ENCODE measurements at places on chromosomes 4 and X.
A peak's percentile ranks its signal among the peaks of the same experiment; 100 is the strongest.

DNA sequence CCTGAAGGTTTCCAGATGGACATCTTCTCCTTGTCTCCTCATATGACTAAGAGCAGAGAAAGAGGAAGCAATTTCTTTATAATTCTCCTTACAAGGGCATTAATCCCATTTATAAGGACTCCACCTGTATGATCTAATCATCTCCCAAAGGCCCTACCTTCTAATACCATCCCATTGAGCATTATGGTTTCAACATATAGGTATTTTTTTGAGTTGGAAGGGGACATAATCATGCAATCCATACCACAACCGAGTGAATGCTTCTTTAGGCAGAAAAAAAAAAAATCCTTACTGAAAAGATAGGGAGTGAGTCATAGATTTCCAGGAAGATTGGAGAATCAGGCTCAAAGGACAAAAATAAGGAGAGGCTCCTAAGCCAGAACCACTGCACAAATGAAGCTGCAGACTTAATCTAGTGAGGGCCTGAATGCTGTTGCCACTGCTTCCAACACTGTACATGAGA lies 312.5 kb upstream of the HS3ST1 start:
- DNase-seq = peak; percentile 78

DNA sequence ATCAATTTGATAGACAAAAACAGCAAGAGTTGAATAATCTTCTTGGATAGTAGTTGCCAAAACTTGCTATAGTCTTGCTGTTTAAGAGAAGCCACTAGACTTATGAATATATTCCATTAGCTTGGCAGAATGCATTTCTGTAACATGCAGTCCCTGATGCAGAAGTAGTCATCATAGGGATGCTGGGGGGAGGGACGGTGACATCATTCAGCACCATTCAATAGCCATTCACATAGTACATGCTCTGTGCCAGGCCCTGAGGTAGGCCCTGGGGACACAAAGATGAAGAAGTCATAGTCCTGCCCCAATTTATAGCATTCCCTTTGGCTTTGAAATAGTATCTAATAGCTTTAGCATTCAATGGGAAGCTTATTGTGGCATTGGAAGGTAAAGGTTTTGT lies 185.5 kb upstream of the AFF2 start:
- DNase-seq = no peak

GRCh38 chrX:69630147-69630546 lies 14.2 kb downstream of the EDA start:
- no peak for DNase-seq

- no peak for DNase-seq
These were observed 44.0 kb downstream of the KLHL5 start for GRCh38 chr4:39106011-39106410.

GRCh38 chr4:177759729-177760128 lies 317.5 kb upstream of the AGA start:
- DNase-seq = no peak

DNA sequence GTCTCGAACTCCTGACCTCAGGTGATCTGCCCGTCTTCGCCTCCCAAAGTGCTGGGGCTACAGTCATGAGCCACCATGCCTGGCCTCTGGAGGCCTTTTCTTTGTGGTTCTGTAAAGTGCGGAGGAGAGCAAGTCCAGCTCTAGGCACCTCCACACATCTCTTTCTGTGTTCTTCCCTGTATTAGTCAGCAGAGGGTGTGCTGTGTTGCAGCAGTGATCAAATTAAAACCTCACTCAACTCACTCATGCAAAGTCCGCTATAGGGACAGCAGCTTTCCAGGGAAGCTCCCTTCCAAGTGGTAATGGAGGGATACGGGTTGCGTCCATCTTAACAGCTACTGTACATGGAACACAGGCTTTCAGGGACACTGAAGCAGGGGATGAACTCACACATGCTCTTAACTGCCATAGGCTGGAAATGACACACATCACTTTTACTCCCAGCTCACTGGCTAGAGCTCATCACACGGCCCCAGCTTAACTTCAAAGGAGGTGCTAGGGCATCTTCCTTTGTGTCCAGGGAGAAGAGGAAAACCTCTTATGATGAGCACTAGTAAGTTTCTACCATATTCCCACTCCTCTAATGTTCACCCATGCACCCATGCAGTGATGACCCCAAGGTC lies 36.0 kb upstream of the CCNG2 start:
- no peak for DNase-seq

DNA sequence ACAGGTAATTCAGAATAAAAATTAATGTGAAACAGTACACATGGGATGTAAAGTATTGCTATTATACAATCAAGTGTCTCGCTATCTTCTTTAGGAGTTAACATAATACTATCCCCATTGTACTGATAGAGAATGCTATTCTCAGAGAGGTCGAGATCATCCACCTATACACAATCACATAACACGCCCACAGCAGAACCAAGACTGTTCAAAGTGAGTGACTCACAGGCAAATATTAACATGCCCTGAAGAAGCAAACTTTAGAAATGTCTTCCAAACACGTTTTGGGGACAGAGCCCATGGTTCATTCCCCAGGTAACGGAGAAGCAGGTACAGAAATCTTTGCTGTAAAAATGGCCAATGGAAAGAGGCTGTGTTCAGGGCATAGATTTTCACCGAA lies 50.1 kb upstream of the PHKA2 start:
- no peak for DNase-seq

DNA sequence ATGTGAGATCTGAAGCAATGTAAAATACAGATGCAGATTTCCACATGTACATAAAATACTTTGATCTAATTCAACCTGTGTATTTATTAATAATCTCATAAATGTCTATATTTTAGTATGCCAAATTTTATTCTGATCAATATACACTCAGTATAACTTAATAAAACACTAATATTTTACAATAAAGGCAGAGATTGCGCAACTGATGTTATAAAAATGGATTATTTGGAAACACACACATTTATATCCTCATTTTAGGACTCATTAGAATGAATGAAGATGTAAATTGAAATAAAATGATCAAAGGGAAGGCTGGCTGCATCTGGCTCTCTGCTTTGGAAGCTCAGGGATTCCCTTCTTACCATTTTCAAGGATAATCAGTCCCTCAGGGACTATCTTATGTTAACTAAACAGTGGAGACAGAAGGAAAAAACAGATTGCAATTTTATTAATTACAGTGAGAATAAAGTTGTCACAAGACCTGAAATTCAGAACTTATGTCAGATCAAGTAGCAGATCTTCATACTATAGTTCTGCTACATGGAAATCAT lies 900.9 kb upstream of the EPHA5 start:
- DNase-seq = no peak

GRCh38 chr4:138953961-138954371 lies 61.6 kb upstream of the NOCT start:
- peak; percentile 80 for DNase-seq

DNA sequence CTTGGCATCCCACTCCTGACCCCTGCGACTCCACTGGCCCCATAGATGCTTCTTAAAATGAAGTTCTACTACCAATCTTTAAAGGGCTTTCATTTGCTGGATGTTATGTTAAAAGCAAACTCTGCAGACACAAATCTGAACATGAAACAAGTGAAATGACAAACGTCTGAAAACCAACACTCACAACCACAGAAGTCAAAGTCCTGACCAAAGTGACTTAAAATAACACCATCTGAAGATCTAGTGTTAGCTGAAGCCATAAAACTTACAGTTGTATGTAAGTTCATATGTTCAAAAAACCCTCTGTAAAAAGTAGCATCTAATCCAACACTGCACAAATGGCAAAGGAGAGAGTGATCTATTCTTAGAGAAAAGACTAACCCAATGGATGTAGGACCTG lies 178.7 kb downstream of the SH3KBP1 start:
- DNase-seq = no peak

DNA sequence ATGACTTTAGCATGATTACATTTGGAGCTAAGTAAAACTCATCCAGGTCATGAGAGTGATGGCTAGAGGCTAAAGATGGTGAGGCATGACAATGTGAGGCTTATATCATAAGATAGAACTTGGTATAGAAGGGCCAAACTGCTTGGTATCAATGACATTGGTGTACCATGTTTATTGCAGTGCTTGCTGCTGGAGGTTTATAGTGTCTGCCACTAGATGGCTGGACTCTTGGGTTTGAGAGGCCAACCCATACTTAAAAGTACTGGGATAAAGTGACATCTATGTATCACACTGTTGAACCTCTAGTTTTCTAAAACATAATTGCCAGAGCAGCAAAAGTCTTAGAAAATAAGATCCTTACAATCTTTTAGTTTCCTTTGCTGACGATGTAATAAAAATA lies 83.0 kb upstream of the TACR3 start:
- DNase-seq = no peak

DNA sequence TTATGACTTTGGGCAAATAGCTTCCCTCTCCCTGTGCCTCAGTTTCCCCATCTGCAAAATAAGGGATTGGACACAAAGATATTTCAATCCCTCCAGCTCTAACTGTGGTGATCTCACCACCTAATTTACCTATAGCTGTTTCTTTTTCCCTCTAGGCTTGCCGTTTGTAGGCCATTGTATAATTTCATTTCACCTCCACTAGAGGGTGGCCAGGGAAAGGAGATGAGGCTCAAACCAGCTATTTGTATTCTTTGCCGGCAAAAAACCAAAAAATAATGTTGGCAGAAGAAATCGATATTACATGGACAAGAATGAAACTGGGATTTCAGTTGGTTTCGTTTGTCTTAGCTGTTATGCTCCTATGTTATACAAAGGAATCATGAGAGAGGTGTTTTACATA lies 36.1 kb upstream of the DOCK11 start:
- peak; percentile 44 for DNase-seq

GRCh38 chr4:112318239-112319142 lies 21.3 kb downstream of the ALPK1 start:
- no peak for DNase-seq

- DNase-seq = peak; percentile 33
These were observed 141.3 kb downstream of the PALLD start for GRCh38 chr4:168637872-168638756.

GRCh38 chr4:18630218-18631110 lies 608.9 kb upstream of the LCORL start:
- no peak for DNase-seq

- no peak for DNase-seq
These were observed 315.8 kb downstream of the RAB28 start for GRCh38 chr4:13168326-13168725.

GRCh38 chrX:41799661-41800060 lies 75.7 kb downstream of the GPR82 start:
- DNase-seq = no peak

DNA sequence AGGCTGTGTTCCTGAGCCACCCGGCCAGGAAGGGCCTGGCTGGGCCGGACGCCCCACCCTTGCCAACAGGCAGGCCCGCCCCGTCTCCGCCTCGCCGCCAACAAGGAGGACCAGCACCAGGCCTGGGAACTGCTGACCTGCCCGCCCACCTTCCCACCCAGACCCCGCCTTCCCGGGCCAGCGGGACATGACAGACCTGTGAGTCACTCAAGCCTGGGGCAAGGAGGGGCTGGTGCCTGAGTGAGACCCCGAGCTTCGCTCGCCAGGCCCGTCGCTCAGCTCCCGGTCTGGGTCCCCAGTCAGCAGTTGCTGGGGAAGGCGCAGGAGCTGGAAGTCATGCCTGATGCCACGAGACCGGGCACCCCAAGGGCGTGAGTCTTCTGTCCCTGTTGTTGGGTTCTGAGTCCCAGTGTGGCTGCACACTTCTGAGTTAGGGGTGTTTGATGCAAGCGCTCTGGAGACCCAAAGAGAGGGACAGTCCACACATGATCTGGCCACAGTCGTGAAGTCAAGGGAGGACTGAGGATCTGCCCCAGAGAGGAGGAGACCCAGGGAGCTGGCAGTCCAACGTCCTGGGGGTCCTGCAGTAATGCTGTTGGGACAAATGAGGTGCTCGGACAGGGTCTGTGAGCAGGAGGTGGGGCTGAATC lies at the start of gene DNASE1L1:
TSS of gene DNASE1L1 (minus strand) at position 33 of the 650 bp plus-strand sequence. CDS start 3,686 bp downstream, outside the sequence.
- peak; percentile 91 for DNase-seq

- DNase-seq = peak; percentile 3
These were observed 19.9 kb upstream of the TRIM61 start for GRCh38 chr4:164997324-164997723.

DNA sequence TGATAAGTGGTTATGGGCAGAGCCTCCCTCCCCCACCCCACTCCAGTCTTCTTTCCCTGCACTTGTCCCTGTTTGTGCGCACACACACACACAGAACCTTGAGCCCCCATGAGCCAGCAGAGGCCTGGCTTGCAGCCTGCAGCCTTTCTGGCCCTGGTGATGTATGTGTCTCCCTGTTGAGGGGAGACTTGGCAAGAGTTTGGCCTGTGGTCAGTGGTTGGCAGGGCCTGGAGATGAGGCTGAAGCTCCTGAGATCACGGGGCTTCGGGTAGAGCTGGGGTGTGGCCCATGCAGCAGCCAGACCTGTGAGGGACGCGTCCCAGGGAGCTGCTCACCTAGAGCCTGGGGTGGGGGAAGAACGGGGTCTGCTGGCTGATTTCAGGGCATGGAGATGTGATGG lies 2.3 kb downstream of the GPR173 start:
- DNase-seq = no peak

DNA sequence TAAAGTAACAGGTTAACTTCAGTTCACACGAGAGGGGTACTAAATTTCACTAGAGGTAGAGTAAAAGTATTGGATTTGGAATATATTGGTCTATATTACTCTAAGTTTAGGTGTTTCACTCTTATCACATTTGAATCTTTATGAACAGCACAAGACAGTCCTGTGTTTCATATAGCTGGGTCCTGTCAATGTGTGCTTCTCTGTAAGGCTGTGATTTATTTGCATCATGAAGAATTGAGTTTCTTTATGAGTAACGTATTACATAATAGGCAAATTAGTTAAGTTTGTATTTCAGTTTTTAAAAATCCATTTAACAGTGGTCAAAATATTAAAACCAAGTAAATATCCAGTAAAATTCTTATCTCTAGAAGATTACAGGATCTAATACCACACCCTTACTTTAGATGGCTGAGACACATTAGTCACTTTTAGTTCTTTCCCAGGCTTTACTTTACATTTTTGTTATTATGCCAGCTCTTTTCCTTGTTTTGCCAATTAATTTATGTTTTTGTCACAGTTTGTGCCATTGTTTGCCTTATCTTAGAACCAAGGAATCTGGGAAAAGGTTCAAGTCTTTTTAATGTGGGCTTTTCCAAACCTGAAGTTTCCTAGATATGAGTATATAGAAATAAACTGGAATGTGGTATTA lies 32.1 kb downstream of the NUDT6 start:
- DNase-seq = no peak

DNA sequence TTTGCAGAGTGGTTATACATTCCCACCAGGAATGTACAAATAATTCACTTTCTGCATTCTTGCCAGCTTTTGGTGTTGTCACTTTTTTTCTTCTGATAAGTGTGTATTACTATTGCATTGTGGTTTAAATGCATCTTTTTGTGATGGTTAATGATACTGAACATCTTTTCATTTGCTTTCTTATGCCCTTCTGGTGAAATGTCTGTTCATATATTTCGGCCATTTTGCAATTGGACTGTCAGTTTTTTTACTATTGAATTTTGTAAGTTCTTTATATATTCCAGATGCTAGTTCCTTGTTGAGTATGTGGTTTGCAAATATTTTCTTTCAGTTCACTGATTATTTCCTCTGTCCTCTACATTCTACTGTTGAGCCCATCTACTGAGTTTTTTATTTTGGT lies 19.4 kb upstream of the BMP2K start:
- no peak for DNase-seq

GRCh38 chr4:68447201-68447600 lies at the start of gene TMPRSS11E:
TMPRSS11E (plus strand) TSS chr4:68447463; CDS start chr4:68447513, 50 bp downstream.
- no peak for DNase-seq

- peak; percentile 12 for DNase-seq
These were observed 10.5 kb downstream of the LGI2 start for GRCh38 chr4:25020236-25020635.

GRCh38 chrX:41600291-41600690 lies 88.5 kb upstream of the GPR34 start:
- peak; percentile 43 for DNase-seq

Data from mesenchymal stem cell (in vitro differentiated cells and primary cell).